LoVo (cell line): ENCODE measurements at places on chromosomes 2 and 18.
A peak's percentile ranks its signal among the peaks of the same experiment; 100 is the strongest.

DNA sequence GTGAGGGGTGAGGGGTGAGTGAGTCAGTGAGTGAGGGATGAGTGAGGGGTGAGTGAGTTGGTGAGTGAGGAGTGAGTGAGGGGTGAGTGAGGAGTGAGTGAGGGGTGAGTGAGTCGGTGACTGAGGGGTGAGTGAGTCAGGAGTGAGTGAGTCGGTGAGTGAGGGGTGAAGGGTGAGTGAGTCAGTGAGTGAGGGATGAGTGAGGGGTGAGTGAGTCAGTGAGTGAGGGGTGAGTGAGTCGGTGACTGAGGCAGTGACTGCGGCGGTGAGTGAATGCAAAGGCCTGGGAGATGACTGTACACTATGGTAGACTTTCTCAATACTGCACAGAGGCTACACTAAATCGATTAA, 16.6 kb downstream of the THAP4 start:
- peak; percentile 8 for DNase-seq

- no peak for DNase-seq
These were observed 4.0 kb upstream of the RMC1 start for GRCh38 chr18:23499291-23499781.

DNA sequence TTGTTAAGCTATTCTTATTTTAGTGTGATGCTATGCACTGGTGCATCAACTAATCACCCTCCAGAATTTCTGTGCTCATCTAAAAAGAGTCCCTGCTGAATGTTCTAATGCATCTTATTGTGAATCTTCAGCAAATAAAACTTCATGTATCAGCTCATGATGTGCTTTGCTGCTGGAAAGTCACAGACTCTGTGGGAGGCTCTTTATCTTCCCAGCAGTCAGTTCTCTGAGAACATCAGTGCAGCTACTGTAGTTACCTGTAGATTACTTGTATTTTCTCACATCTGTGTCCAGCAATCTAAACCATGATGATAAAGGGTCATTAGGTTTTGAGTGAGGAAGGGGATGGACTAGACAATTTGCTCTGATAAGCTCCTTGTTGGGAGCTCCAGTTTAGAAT, 141.6 kb upstream of the SP3 start:
- no peak for DNase-seq

DNA sequence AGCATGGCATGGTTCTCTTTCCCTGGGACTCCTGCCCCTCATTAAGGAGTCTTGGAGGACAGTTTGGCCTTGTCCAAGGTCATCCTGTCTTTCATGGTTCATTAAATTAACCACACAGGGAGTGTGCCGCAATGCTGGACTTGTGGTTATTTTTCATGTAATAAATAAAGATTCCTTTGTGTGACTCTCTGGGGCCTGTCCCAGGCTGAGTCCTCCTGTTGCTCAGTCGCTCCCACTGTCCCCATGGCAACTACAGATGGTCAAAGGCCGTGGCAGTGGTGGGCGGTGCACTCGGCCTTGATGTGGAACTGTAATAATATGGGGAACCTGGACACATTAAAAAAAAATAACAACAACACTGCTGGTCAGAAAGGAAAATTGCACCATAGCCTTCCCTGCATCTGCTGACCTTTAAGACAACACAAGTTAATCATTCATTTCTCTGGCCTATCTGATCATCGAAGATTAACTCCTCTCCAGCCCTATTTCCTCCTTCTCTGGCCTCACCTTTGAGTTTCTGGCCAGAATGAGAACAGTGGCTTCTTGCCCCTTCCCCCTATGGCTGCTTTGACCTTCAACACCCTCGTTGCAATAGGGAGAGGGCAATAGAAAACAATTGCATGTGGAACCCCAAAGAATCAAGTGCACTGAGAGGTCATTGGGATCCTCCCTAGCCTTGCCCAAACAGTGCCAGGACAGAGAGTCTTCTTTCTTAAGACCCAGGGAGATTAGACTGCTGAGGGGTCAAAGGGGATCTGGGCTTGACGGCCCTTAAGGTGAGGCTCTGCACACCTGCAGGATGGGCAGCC, 44.7 kb downstream of the PSD4 start:
- peak; percentile 86 for DNase-seq

DNA sequence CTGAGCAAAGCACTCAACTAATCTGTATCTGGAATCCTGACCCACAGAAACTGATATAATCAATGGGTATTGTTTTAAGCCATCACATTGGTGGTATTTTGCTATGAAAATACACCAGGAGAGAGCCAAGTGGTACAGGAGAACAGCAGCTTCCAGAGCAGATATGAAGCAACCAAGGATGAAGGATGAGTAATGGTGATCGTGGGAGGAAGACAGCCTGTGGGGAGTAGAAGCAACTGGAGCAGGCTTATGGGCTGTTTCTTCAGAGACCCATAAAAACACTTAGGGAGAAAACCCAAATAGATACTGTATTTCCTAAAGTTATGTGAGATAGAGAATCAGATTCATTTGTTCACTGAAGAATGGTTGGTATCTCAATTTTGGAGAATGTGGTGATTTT, 330.8 kb downstream of the NUP35 start:
- DNase-seq: no peak

- no peak for DNase-seq
These were observed 28.4 kb upstream of the RHOB start for GRCh38 chr2:20418519-20418918.

DNA sequence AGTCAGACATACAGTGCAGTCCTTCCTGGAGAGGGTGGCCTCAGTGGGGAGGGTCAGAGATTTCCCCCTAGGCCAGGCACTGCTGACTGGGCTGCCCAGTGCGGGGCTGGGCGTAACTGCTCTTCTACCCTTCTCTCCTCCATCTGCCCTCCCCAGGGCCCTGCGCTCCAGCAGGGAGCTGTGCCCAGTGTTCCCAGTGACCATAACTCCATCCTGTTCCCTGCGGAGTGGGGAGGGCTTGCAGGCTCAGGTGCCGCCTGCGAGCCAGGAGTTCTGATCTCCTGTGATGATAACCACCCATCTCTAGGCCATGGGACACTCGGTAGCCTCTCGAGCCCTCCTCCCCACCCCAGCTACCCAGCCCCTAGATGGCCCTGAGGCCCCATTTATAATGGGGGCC, 107.6 kb downstream of the SMAD7 start:
- no peak for DNase-seq

DNA sequence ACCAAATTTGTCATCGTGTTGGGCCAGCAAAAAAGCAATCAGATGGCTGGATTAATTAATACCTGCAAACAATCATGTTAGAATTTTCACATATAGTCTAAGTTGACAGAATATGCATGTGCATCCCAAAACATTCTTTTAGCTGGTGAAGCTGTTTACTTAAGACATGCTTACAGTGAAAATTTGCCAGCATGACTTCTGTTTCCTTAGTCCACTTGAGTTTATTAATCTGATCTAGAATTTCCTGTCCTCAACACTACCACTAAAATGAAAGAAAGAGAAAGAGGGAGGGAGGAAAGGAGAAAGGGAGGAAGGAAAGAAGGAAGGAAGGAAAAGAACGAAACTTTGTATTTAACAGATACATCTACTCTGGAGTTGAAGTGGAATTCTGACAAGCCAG, 2109.9 kb upstream of the PIK3C3 start:
- DNase-seq: no peak

DNA sequence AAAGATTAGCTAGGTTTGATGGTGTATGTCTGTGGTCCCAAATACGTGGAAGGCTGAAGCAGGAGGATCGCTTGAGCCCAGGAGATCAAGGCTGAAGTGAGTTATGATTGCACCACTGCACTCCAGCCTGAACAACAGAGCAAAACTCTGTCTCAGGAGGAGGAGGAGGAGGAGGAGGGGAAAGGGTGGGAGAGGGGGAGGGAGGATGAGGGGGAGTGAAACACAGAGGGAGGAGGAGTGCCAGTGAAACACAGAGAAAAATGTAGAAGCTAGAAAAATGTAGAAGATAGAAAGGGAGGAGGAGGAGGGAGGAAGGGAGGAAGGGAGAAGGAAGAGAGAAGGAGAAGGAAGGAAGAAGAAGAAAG, 387.5 kb downstream of the MTX2 start:
- no peak for DNase-seq

GRCh38 chr2:113181258-113182051, 7.7 kb downstream of the PSD4 start:
- no peak for DNase-seq

GRCh38 chr2:10322481-10322880, 19.8 kb downstream of the HPCAL1 start:
- no peak for DNase-seq

DNA sequence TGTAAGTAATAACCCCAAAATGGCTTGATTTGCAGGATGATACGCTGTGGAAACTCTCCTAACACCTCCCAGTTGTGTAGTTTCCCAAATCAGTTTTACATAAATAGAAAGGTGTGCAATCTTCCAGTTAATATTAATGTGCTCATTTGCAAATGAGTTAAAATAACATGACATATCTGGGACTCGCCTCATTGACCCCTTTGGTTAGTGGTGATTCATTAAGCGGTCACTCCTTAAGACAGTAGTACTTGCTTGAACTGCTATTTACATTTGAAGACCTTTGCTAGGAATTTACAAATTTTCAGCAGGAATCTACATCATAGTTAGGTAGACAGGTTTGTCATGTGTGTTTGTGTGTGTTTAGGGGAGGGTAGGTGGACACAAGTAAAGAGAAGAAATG, 1367.7 kb upstream of the CELF4 start:
- no peak for DNase-seq
